ENCODE measurements at places on chromosomes 2 and 18.

DNA sequence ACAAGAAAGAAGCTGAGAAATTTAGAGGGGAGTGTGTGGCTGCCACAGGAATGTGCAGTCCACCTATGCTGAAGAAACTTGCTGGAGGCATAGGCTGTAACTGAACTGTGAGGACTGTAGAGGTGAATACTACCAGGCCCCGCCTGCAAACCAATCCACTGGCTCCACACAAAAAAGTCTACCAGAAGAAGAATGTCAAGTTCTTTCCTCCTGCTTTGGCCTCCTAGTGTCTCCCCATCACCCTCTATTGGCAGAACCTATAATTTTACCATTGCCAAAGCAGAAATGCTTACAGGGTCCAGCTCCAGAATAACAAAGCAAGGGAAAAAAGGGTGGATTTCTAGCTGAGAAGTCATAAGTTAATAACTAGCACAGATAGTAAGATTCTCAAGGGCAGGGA is 5.9 kb upstream of the ATP5MC3 start:
- no peak for DNase-seq

DNA sequence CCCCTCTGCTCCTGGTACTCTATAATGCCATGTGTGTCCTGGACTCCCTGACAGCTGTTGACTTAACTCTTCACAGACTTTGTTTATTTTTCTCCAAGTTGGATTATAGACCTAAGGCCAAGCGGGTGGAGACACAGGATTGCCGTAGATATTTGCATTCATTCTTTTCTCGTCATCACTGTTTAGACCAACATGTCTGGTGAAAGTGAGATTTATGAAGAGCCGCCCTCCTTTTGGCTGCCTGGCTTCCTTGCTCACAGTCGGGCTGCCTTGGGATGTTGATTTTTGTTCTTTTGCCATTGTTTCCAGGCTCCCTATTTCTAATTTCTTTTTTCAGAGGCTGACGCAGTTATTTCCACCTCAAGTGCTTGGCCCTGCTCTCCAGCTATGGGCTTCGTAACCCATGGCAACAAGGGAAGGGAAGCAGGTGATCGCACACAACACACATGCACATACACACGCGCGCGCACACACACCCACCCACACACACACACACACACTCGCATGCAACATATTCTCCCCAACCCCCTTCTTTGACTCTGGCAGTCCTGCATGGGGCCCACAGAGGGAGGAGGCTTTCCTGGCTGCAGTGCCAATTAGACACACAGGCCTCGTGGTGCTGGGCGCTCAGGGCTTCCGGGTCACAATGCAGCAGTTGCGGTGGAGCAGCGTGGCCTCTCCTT is 296.5 kb downstream of the MTX2 start:
- DNase-seq: peak; percentile 50

DNA sequence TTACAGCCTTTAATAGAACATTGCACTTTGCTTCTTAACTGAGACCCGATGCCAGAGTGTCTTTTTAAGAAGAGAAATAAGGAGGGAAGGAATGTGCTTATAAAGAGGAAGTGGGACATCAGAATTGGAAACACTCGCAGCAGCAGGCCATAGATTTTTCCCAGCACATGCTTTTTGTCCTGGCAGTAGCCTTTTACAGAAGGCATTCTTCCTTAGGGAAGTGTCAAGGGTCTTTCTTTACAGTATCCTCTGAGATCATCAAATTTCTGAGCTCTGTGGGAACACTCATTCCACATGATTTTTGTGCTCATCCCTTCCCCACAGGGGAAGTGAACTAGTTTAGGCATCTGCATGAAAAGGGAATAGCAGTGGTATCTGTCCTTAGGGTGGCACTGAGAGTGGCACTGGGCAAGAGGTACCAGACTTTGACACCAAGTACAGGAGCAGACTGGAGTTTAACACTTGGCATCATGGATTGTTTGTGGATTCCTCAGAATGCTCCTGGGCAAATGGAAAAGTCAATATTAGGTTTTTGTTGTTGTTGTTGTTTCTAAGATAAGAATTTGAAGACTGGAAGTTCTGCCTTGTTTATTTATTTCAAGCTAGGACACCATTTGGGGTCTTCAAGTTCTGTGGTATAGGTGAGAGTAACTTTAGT is 4.1 kb downstream of the MYO1B start:
- DNase-seq: no peak

DNA sequence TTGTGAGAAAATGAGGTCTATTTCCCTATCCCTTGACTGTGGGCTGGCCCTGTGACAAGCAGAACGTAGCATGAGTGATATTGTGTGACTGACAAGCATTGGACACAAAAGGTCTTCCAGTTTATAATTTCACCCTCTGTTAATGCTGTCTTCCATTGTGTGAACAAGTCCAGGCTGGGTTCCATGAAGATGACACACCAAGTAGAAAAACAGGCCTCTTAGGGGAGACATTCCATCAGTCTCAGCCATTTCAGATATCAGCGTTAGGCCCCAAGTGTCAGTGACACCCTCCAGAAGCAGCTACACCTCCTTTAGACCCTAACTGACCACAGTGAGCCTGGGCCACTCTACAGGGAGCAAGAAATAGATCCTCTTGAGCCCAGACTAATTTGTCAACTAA is 511.3 kb downstream of the FBXO15 start:
- DNase-seq: no peak

DNA sequence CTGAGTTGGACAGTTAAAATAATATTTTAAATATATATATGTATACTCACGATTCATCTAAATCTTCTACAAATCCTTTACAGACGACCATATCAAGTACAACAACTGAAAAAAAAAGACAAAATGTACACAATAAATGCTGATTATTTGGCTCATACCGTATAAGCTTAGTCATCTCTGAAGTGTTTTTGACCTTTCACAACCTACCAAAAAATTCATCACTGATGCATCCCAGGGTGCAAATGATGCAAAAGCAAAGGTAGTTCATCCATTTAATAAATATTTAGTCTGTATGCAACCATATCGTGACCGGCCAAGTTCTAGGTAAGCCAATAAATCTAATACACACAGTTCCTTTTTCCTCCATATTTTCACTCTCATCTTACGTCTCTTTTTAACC is 1.1 kb downstream of the TMX3 start:
- DNase-seq: no peak

GRCh38 chr2:88608184-88608583 is 19.1 kb downstream of the EIF2AK3 start:
- DNase-seq: no peak

- DNase-seq: no peak
Measured at GRCh38 chr2:1771626-1772280, 27.4 kb upstream of the PXDN start.

- no peak for DNase-seq
Measured at GRCh38 chr2:14530506-14530905, 102.0 kb upstream of the LRATD1 start.

- DNase-seq: no peak
Measured at GRCh38 chr18:44609181-44609941, 71.3 kb upstream of the SETBP1 start.

GRCh38 chr2:106857882-106858478 is 28.0 kb downstream of the ST6GAL2 start:
- DNase-seq: no peak

GRCh38 chr18:36420826-36421225 is 123.3 kb downstream of the FHOD3 start:
- no peak for DNase-seq

GRCh38 chr18:46462523-46462922 is 194.5 kb downstream of the LOXHD1 start:
- no peak for DNase-seq

GRCh38 chr2:134231965-134232340 is 21.9 kb upstream of the MGAT5 start:
- no peak for DNase-seq

DNA sequence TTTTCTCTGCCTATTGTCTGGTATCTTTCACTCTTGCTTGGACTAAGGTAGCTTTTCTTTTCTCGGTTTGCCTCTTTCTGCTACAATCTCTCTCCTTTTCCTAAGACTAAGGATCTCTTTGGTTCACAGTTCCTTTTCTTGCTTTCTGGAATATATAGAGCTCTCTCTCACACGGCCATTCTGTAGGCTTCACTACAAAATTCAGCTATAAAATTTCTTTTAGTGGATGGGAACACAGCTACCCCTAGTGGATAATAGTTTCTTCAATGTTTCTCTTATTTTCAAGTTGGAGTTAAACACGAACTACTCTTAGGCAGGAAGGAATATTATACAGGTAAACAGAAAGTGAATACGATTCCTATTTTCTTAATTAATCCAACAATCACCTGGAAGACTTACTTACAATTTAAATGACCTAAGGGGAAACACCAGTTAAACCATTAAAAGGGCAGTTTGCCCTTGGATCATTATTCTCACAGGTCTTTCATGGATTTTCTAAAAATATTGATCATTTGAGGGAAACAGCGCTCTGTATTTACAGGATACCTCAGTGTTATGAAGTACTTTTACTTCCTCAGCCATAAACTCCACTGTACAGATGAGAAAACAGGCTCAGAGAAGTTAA is 140.5 kb downstream of the LRP2 start:
- peak; percentile 20 for DNase-seq

GRCh38 chr2:160984426-160985077 is 175.7 kb upstream of the TANK start:
- no peak for DNase-seq

DNA sequence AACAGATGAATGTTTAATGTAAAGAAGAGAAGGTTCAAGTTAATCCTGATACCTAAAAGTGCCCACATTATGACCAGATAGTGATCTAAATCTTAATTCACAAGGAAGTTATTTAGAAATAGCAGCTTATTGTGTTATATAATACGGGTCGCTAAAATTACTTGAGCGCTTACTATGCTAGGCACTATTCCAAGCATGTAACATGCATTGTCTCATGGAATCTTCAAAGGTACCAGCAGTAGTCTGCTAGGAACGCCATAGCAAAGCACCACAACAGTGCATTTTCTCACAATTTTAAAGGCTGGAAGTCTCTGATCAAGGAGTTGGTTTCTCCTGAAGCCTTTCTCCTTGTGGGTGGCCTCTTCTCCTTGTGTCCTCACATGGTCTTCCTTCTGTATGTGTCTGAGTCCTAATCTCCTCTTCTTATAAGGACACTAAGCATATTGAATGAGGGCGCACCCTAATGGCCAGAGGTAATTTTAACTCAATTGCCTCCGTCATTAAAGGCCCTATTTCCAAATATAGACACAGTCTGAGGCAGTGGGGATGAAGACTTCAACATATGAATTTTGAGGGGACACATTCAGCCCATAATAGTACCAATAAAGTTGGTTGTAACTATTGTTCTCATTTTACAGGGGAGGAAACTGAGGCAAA is 118.4 kb downstream of the LRRC30 start:
- DNase-seq: no peak

DNA sequence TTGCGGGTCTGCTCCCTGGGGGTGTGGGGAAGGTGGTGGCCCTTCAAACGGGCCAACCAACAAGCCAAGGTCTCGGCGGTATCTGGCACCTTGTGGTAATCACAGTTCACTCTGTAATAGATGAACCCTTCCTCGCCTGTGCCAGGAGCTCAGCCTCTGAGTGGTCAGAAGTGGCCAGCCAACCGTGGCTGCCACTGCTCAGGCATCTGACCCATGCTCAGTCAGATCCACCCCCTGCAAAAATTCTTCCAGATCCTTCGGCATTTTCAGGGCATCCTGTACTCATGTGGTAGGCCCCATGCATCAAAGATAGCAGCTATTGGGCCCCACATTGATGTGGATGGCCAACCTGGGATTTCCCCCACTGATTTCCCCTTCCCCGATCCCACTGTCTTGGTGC is 39.6 kb upstream of the SERPINE2 start:
- DNase-seq: no peak
